ENCODE measurements at places on chromosomes 7 and 10.

- no peak for DNase-seq
These were observed 303.2 kb downstream of the EXOC4 start for GRCh38 chr7:133556048-133556447.

- no peak for DNase-seq
These were observed 8.6 kb downstream of the GDF2 start for GRCh38 chr10:47330804-47331203.

DNA sequence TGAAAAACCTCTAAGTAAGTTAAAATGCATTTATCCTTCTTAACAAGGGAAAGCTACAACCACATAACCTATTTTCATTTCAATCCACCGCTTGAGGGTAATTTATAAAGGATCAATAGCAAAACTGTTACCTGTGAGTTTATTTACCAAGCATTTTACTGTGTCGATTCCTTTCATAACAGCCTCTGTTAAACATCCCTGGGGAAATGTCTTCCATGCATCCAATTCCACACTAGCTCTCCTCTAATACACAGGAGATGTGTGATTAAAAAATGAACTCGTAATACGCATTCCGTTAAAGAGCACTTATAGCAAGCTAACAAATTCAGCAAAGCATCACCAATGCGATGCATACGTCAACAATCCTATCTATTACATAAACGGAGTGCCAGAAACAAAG, 185.7 kb downstream of the SFMBT2 start:
- no peak for DNase-seq

GRCh38 chr10:77016278-77016815, 621.3 kb downstream of the KCNMA1 start:
- no peak for DNase-seq

GRCh38 chr7:12727455-12728191, 40.2 kb downstream of the ARL4A start:
- no peak for DNase-seq

GRCh38 chr10:17443707-17444387, 10.5 kb downstream of the ST8SIA6 start:
- DNase-seq = no peak

DNA sequence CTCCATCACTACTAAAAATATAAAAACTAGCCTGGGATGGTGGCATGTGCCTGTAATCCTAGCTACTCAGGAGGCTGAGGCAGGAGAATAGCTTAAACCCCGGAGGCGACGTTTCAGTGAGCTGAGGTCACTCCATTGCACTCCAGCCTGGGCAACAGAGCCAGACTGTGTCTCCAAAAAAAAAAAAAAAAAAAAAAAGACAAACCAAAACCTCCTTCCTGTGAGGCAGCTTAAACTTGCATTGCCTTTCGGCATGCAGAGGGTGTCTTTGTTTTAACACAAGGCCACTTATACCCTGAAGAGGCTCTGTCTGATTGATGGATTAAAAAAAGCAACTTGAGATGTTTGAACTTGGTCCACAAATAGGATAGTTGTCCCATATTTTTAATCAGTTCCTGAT, 128.4 kb upstream of the RSU1 start:
- no peak for DNase-seq

GRCh38 chr10:72697716-72698115, 5.8 kb downstream of the MCU start:
- no peak for DNase-seq

GRCh38 chr7:55052741-55053427, 34.1 kb downstream of the EGFR start:
- no peak for DNase-seq

DNA sequence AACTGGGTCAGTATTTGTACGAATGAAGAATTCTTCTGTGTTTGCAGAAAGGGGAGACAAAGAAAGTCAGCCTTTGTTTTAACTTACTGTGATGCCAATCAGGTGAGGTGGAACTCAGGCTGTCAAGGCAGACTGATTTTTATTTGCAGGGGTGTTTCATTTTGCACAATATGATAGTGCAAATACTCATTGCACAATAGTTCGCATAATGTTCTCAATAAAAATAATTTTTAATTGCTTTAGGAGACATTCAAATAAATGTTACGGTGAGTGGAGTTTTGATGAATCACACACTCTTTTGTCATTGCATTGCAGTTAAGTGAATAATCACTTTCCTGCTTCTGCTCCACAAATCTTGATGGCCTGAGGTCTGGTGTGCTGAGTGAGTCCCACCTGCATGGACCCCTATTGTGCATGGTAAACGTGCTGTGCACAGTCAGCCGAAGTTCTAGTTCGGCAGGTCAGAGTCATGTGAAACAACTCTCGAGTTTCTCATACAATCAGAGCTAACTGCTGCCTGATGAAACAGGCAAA, 141.3 kb upstream of the FZD8 start:
- DNase-seq = no peak

DNA sequence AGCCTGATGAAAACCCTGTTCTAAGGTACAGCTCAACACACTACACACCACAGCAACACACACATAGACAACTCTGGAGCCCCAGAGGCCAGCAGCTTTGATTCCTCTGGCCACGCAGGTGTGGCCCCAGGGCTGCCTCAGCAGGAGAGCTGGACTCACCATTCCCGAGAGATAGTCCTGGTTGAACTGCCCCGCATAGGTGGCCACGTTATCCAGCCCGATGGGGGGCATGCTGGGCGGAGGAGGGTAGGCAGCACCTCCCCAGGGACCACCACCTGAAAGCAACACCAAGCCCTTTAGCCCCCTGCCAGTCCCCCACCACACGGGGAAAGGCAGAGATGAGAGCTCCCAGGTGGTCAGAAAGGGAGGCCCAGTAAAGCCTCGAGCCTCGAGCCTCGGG, 34.7 kb downstream of the ANXA11 start:
- DNase-seq = no peak

DNA sequence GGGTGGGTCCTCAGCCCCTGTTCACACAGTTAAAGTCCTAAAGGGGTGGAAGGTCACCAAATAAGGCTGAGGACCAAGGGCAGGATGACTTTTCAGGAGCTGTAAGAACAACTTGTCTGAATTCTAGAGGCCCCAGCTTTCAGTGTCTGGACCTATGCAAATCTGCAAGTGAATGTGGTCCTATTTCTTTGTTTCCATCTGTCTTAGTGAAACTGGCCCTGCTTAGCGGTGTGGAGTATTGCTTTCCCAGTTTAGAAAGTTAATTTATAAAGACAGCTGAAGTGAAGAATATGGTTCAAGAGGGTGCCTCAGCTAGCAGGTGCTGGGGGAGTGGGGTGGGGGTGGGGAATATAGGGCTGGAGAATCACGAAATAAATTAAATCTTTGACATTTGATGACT, 40.1 kb downstream of the HHEX start:
- no peak for DNase-seq

GRCh38 chr10:117137911-117138642, at the start of gene VAX1:
VAX1 (minus strand) TSS chr10:117138270; CDS start chr10:117138056, 214 bp downstream.
- DNase-seq = no peak

DNA sequence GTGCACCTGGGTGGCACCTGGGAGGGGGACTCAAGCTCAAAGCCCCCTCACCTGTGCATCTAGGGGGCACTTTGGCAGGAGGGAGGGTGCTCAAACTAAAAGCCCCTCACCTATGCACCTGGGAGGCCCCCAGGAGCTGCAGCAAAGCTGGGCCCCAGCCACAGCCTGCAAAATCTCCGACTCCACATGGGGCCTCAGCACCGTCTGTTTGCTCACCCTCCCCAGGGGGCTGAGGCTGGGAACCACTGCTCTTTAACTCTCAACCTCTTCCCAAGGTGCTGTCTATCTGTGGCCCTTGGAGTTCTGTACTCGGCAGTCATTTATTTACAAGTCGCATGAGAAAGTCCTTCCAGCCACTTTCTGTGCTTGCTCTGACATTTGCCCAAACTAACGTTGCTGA, 458.4 kb downstream of the DNAJB6 start:
- no peak for DNase-seq

DNA sequence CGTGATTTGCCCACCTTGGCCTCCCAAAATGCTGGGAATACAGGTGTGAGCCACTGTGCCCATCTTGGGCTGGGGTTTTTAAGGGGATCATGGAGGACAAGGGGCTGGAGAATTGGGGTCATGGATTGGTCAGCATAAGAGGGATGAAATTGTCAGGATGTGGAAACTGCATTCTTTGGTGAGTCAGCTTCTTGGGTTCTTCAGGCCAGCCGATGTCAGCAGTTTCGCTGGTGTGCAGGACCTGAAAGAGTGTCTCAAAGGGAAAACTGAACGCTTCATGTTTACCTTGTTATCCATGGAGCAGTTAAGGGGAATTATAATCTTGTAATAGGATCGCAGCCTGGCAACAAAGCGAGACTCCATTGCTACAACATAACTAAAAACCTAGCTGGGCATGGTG, 13.0 kb downstream of the GALNT17 start:
- DNase-seq = no peak

DNA sequence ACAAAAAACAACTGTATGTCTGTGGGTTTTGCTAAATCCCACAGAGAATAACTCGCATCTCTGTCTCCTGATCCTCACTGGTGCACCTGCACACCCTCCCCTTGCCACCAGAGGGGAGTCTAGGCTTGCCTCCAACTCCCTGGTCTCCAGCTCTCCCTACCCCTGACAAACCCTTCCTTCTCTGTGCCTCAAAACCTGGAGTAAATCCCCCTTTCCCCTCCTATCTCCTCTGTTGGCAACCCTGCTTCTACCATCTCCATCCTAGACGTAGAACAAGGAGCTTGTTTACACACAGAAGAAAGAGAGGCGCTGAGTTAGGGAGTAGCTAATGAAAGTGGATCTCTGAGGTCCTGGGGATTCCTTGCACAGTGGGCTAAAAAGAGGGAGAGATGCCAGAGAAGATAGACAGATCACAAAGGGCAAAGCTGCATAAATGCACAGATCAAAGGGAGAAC, 6.0 kb downstream of the MBLAC1 start:
- DNase-seq = peak; percentile 53

- DNase-seq = no peak
These were observed 2.6 kb downstream of the HYCC1 start for GRCh38 chr7:23011222-23011924.
